ENCODE measurements at places on chromosomes 6 and 20.

DNA sequence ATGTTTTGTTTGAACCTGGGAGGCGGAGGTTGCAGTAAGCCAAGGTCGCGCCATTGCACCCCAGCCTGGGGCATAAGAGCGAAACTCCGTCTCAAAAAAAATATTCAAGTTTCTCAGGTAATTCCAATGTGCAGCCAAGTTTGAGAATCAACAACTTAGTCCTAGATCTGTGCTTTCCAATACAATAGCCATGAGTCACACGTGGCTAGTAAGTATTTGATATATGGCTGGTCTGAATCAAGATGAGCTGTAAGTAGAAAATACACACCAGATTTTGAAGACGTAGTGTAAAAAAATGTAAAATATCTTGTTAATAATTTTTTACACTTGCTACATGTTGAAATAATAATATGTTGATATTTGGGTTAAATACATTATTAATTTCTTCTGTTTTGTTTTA, 35.0 kb upstream of the BTBD3 start:
- DNase-seq: peak; percentile 5

GRCh38 chr20:16290358-16290757, 282.9 kb downstream of the KIF16B start:
- DNase-seq: no peak

DNA sequence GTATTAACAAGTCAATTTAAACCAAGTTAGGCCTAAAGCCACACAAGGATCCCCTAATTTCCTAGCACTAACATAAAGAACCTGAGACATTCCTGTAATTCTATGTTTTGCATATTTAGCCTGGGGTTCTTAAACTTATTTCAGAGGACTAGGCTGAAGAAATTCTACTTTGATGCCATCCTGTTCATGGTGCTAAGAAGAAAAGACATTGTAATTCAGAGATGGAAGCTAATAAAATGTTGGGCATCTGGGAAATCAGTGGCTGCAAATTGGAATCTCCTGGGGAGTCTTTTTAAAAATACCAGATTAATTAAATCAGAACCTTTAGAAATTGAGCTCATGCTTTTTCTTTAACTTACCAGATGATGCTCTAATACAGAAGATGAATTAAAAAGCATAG, 26.2 kb upstream of the IRAK1BP1 start:
- no peak for DNase-seq

DNA sequence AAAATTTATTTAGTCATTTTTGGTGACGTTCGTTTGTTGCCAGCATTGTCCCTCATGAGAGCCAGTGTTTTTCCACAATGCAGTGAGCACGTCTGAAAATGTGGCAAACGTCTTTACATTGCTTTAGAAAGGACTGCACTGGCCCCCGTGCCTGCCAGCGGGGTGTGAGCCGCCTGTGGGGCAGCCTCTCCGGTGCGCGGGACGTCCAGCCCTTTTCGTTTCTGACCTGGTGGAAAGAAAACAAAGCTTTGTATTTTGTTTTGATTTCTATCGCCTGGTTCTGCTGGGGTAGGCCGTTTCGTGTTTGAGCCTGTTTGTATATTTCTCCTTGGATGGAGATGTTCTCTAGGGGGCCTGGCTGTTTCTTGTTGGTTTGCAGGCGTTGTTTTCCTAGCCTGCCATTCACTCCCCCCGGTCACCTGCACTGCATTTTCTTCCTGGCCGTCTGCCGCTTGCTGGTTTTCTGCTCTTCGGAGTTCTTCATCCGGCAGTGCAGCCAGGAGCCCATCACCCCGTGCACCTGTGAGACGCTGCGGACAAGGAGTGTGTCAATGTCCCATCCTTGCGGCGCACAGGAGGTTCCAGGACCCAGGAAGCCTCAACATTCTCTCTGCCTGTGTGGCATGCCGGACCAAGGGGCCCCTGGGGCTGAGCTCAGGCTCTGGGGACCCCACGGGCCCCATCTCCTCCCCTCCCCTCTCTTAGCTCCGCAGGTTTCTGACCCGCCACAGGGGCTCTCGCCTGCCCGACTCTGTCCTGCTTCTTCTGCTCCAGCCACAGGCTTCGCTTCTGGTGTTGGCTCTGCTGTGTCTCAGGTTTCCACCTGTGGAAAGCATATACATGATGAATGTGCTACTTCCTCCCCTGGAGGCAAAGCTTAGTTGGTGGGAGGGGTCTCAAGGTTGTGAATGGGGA, 100.5 kb downstream of the CDH4 start:
- no peak for DNase-seq

- DNase-seq: no peak
These were observed 544.7 kb upstream of the FLRT3 start for GRCh38 chr20:14882157-14882556.

DNA sequence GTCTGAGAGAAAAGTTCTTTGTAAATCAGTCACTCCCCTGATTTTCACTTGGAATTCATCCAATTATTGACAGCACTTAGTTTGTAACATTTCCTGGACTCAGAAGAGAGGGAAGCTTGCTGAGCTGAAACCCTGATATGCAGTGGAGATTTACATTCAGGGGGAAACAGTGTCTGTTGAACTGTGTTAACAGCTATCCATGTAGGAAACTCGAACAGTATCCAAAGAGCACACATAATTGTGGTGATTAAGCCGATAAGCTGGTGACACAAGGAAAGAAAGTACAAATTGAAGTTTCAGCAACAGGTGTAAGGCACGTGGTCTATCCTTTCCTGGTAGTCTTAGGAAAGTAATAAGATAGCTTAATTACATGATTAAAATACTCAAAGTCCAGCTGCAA, 78.1 kb upstream of the FLRT3 start:
- no peak for DNase-seq

DNA sequence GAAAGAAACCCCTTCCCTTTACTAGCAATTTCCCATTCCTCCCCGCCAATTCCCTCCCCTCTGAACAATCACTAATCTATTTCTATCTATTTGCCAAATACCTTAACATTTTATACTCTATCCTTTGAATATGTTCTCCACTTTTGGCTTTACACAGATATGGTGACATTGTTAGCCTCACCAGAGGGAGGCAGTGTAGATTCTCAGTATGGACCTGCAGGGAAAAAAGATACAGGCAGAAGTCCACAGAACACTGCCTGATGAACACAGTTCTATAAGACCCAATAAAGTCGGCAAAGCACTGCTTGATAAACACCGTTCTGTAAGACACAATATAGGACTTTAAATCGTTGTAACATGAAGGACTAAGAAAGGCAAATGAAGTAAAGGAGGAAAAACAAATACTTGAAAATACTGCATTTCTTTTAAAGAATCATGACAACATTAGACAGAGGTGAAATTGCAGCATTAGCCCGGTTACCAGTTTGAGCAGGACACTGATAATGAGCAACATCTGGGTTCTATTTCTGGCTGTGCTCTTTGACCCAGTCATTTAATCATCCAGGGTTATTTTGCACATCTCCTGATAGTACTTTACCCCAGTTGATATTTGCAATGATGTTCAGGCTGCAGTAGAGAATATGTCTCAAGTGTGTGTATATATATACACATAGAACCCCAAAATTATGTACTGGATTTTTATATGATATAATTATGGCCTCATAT, 296.8 kb downstream of the UTRN start:
- peak; percentile 59 for DNase-seq

GRCh38 chr6:119986934-119987549, 637.5 kb upstream of the MAN1A1 start:
- DNase-seq: no peak

DNA sequence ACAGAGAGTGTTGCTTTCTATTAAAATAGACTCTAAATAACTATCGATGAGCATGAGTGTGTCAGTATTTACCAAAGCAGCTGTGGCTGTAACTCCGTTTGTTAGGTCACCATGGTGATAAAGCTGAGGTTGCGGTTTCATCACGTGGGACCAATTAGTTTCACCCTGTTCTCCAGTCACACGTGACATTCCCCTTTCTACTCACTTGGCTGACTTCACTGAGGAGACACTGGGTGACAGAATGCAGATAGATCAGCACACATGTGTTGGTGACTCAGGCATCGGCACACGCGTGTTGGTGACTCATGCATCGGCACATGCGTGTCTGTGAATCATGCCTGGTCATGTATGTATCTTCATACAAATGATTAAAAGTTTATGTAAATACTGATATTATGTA, 285.4 kb downstream of the THBS2 start:
- DNase-seq: peak; percentile 17

DNA sequence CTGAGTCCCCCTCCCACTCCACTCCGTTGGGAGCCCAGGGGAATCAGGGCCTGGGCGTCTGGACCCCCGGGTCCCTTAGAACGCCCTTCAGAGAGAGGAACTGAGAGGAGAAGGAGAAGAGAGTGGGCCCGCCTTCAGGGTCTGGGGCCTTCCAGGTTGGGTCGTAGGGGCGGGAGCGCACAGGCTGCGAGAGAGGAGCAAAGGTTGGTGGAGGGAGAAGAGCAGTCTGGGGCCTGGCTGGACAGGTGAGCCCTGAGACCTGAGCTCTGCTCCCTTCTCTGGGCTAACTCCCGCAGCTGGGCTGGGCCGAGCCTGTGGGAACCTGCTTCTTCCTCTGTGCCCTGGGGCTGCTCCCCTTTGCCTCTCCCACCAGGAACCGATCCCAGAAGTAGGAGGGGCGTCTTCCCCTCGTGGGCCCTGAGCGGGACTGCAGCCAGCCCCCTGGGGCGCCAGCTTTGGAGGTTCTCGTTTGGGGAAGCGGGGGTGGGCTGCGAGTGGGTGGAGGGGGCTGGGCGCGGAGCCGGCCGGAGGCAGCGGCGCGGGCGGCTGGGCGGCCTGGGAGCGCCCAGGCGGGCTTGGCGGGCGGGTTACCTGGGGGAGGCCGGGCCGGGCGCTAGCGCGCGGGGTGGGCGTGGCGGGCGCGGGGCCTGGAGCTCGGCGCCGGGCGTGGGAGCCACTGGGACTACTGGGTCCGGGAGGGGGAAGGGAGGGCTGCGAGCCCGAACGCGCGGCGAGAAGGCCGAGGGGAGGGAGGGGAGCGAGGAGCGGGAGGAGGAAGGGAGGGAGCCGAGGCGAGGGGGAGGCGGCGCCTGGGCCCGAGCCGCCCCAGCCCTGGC, at the start of gene DDR1:
TSS of gene DDR1 (plus strand) at position 835 of the 836 bp plus-strand sequence. CDS start 4,211 bp downstream, outside the sequence.
- DNase-seq: peak; percentile 39

GRCh38 chr20:38063911-38064530, 30.5 kb downstream of the RPRD1B start:
- no peak for DNase-seq

DNA sequence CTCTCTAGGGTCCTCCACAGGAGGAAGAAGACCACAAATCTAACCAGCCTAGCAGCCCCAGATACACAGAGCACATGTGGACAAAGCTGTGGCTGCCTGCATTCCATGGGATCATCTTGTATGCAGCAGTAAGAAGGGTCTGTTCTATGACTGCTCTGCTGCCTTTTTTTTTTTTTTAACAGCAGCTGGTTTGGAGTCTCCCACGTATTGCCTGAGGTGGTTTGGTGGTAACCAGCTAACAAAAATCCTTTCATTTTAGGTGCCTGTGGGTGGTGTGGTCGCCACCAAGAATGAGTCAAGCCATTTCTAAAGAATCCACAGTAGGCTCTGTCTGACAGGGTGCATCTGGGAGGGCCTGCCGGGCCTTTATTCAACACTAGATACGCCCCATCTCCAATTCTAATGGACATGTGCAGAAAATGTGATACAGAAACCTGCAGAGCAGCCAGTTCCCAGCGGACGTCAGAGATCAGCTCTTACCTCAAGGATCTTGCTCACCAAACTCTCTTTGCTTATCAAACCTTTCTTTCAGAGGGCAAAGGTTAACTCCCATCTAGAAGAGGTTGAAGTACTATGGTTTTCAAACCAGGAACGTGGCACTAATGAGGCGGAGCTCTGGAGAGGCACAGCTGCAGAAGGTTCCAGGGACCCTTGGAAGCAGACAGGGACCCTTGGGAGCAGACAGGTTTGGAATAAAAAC, 32.0 kb downstream of the GNAS-AS1 start:
- DNase-seq: peak; percentile 33

- DNase-seq: no peak
These were observed 712 bp downstream of the ABHD16A start for GRCh38 chr6:31702405-31702818.

GRCh38 chr6:45974596-45974995, 41.1 kb downstream of the CLIC5 start:
- no peak for DNase-seq

DNA sequence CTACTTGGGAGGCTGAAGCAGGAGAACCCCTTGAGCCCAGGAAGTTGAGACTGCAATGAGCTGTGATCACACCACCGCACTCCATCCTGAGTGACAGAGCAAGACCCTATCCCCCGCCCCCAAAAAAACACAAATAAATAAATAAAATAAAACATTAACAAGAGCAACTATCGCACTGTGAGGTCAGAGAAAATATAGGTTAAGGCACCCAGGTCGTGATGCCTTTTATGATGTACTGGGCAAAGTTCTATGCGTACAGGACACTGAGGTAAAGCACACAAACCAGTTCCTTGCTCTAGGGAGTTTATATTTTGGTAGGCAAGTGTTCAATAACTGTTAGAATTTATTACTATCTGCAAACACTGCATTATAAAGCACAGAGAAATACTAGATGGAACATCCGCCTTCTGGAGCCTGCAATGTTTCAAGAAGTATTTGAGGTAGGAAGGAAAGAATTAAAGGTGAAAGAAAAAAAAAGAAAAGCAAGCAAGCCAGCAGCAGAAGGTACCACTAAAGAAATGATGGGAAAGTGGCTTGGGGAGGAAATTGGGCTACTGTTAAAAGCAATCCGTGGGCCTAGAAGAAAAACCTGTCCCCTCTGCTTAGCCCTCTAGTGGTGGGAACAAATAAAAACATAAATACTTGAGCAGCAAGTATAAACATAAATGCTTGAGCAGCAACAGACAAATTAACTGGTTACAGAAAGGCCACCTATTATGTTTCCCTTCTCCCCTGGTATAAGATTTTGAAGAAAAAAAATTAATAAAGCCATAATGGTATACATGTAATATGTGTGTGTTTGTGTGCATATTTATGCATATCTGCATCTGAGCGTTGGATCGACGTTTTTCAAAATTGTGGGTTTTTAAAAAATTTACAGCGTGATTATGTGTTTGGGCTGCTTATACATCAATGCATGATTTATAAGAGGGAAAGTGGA, 128.0 kb downstream of the PHACTR1 start:
- DNase-seq: peak; percentile 39

DNA sequence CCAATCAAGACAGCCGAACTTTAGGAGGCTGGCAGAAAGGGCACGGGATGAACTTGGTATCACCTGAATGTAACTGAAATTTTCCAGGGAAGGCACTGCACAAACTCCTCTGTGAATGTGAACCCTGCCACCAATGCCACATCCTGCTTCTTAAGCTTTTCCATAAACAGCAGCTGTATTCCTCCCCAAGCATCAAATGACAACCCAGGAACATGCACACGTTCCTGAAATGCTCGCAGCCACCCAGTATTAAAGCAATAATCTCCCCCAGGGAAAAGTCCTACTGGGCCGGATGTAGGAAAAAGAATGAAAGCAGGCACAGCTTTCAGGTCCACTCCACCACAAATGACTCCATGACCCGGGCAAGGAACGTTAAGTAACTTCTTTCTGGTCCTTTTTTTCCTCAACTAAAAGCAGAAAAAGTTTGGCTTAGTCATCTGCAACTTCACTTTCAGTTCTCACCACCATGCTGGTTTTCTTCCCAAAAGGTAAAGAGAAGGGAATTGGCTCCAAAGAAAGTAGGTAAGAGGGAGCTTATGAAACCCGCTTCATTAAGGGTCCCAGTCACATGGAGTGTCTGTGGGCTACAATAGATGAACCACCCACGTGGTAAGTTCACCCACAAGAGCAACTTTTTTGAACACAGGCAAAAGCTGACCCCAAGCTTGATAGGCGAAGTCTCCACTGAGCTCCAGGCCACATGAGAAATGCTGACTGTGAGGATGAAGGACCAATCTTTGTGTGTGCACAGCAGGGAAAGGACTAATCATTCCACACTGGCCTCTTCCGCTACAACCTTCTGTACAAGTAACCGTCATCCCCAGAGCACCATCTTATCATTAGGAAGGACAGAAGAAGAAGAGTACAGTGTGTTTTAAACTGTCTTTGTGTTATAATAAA, 90.1 kb downstream of the HIVEP2 start:
- DNase-seq: no peak

All from HCEC 1CT (cell line).